ENCODE measurements at places on chromosomes 5 and 9.
A peak's percentile ranks its signal among the peaks of the same experiment; 100 is the strongest.

- DNase-seq: no peak
Measured at GRCh38 chr9:137273611-137274320, 3.8 kb upstream of the TOR4A start.

GRCh38 chr9:113973963-113974413 lies 97.9 kb downstream of the ZNF618 start:
- DNase-seq: no peak

DNA sequence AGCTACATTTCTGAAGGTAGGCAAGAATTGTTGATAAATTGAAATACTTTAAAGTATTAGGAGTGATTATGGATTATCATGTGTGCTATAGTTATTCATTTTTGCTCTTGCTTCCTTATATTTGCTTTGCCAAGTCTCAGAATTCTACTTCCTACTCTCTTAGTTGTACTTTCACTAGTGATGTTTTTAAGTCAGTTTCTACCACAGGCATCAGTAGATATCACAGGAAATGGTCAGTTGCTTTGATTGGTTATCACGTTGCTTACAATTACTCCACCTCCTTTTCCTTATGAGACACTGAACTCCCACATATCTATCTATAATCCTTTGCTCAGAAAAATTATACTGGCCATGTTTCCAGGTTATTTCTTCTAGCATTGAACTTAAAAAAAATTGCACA lies 472.8 kb downstream of the DMRTA1 start:
- DNase-seq: no peak

DNA sequence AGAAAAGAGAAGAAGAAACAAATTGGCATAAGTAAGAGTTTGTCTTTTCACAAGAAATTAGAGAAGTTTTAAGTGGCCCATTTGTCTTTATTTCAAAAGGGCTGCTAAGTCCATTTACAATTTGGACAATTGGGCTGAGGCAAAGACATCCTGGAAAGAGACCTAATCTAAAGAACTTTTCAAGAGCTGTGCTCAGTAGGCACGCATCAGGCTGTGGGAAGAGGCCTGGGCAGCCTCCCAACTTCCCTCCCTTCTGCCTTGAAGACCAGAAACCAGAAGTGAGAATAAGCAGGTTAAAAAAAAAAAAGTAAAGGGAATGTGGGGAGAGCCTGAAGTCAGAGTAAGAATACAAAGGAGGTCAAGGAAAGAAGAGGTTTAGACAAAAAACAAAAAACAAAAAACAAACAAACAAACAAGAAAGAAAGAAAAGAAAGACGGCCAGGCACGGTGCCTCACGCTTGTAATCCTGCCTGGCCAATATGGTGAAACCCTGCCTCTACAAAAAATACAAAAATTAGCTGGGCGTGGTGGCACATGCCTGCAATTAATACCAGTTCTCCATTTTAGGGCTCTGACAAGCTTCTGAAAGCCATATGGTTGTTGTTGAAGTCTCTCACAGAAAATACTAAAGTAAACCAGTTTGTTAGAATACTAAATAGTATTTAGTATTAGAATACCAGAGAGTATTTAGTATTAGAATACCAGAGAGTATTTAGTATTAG lies 48.0 kb upstream of the CEP78 start:
- no peak for DNase-seq

GRCh38 chr5:45862763-45863162 lies 166.6 kb upstream of the HCN1 start:
- no peak for DNase-seq

- no peak for DNase-seq
Measured at GRCh38 chr5:61666064-61666621, 334.1 kb downstream of the ZSWIM6 start.

DNA sequence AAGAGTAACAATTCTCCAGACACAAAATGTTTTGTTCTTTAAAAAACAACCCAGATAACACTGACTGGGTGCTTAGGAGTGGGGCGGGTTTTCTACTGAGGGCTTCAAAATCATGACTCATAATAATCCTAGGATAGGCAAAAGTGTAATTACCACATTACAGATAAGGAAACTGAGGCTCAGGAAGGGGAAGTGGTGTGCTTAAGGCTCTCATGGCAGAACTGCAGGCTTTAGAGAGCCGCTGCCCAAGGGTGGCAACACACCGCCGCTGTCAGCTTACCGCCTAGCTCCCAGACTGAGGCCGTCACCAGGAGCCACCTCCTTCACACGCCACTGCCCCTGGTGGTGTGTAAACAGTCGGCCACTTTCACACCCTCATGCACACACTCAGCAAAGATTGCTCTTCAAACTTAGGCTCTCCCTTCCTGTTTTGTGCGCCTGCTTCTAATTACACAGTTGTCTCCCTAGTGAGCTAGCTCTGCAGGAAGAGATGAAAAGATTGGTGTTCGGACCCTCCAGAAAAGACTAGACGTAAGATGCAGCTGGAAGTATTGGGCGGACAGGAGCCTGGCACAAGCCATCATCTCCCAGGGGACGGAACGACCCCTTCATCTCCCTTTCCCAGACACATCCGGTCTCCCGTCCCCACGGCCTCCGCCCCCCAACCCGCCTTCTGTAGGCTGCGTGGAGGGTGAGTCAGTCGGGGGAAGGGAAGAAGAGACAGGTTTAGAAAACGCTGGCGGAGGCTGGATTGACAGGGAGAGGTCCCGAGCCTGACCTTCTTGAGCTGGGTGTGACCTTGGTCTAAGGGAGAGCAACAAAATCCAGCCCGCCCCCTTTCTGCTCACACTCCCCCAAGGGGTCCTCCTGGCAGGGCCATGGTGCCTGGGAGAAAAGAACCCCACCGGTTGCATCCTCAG lies 162.7 kb downstream of the SYK start:
- no peak for DNase-seq

- DNase-seq: no peak
Measured at GRCh38 chr5:134511796-134512660, 13.4 kb upstream of the JADE2 start.

- DNase-seq: no peak
Measured at GRCh38 chr5:83848941-83849340, 128.3 kb upstream of the HAPLN1 start.

DNA sequence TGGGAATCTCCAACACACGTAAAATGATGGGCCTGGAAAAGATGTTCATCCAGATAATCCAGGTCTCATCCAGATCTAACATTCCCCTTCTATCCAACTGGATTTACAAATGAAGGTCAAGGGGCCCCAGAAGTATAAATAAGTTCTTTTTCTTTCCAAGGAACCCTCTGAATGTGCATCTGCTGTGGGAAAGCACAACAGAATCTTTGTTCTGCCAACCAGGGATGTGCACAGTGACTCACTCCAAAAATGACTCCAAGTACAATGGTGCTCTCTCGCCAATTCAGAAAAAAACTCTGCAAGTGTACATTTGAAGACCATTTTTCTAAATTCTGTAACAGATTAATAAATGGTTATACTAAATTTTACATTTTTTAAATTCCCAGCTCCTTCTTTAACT lies 12.4 kb downstream of the RAPGEF6 start:
- DNase-seq: no peak

DNA sequence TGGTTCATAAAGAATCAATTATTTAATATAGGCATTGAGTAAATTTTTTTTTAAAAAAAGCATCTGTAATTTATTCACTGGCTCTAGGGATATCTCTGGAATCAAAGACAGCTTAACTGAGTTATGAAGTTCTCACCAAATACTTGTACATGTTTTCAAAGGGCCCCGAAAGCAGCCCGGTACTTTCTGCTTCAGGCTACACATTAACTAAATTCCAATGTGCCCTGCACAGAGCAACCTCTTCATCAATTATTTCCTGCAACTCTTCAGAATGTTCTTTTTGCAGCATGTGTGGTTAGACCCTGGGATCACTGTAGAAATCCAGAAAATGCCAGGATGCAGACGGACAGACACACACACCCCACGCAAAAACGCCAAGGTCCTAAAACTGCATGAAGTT lies 209.0 kb downstream of the EFNA5 start:
- DNase-seq: no peak

DNA sequence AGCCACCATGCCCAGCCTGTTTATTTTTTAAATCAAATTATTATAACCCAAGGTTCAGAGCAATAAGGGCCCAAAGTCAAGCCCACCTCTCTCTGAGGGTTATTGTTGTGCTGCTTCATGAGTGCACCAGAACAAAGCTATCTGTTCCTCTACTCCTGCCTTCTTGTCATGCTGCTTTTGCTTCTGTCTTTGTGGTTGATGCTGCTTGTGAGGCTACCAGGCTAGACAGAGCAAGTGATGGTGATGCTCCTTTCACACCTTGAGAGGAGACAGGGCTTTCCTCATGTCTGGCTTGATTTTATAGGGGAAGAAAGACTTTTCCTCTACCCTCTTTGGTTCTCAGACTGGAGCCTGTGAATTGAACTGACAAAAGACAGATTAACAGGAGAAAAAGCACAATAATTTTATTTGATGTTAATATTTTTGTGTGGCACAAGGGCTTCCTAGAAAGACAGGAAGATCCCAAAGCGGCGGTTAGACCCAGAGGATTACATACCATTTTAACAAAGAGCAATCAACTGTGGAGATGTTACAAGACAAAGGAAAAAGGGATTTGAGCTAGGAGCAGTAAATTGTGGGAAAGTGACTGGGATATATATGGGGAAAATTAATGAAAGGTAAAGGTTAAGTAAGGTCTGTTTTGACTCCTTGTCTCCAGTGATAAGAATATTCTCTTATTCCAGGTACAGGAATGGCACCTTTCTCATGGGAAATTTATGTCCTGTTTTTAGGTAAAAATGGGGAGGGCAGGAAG lies 4.4 kb upstream of the CD180 start:
- no peak for DNase-seq

DNA sequence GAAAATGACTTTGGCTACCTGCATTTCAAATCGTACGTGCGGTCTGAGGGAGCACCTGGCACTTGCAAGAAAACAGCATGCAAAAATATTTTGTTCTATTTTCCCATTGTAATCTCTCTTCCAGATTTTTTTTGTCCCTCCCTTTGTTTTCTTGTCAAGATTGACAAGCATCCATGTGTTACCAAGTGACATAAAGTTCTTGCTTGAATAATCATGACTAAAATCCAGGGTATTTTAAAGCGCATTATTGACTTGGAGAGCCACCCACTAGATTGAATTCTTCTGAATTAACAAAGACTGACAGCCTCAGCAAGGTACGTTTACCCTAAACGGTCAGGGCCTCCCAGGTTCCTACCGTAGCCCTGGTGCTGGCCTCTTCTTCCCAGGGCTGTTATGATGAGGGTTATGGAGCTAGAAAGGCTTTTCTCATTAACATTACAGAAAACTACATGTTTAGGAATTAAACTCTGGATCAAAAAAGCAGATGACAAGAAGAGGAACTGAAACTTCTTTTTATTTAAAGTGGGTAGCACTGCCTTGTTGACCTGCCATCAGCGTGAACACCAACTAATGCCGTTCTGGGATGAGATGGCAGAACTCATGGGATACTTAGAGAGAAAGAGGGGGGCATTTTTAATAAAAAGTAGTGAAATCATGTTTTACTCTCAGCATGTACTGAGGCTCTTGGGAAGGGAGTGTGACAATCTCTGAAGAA lies 297.0 kb downstream of the EFNA5 start:
- no peak for DNase-seq

DNA sequence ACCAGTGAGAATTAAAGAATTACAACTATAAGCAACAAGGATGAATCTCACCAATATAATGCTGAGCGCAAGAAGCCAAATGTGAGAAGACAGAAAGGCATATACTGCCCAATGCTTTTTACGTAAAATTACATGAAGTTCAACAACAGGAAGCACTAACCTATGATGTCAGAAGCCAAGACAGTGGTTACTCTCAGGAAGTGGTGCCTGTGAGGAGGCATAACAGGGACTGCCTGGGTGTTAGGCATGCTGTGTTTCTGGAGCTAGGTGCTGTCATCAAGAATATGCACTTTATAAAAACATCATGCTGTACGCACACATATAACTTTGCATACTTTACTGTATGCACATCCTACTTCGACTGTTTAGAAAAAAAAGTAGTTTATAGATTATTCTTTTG lies 30.1 kb downstream of the FRMD3 start:
- no peak for DNase-seq

- peak; percentile 57 for DNase-seq
Measured at GRCh38 chr9:127586537-127586936, 25.5 kb upstream of the STXBP1 start.

DNA sequence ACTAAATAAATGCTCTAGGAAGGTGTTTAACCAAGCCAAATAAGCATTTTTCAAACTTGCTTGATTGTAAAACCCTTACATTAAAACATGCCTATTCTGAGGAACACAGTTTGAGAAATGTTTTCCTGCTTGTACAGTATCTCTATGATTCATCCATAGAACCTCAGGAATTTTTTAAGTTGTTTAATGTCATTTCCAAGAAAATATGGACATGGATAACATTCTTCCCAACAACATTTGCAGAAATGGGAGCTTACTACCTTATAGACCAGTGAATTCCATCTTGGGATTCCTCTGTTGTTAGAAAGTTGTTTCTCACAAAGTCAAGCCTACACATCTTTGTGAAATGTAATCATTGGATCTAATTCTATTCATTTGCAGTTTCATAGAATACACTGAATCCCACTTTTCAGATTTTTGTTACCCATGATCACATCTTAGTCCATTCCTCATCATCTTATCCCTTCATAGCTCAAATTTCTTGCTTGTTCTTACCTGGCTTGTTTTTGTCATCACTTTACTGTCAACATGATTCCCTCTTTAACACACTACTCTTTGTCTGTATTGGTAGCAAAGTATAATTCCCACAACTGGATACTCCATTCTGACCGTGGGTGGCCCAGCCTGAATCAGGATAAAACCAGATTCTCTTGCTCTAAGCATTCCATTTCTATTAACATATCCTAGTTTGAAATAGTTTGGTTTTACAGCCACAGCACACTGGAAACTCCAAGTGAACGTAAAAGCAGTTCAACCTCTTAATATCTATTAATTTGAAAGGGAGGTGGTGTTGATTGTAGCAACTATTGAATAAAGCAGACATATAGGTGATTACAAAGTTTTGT lies 49.4 kb upstream of the PAPPA start:
- no peak for DNase-seq

GRCh38 chr5:164234321-164234720 lies 728.9 kb downstream of the MAT2B start:
- DNase-seq: no peak

- no peak for DNase-seq
Measured at GRCh38 chr5:161630948-161631347, 54.6 kb upstream of the GABRA6 start.

DNA sequence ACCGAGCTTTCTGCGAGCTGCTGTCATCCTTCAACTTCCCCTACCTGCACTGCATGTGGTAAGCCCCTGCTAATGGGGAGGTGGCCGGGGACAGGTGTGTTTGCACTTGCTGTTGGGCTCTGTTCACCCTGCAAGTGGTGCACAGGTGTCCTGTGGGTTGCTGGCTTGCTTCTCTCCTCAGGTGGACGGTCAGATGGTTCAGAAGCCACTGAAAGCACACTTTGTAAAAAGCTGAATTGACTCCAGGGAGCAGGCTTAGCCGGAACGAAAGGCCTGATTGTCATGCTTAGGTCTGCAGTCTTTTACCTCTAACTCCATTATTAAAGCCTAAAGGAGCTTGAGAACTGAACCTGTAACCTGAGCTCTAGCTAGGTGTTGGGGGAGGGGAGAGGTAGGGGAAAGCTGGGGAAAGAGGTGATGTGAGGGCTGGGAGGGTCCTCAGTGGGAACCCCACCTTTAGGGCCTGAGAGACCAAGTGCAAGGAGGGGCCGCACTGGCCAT lies 37.6 kb downstream of the ACER2 start:
- no peak for DNase-seq
